ENCODE measurements at places on chromosomes 12 and 14.

DNA sequence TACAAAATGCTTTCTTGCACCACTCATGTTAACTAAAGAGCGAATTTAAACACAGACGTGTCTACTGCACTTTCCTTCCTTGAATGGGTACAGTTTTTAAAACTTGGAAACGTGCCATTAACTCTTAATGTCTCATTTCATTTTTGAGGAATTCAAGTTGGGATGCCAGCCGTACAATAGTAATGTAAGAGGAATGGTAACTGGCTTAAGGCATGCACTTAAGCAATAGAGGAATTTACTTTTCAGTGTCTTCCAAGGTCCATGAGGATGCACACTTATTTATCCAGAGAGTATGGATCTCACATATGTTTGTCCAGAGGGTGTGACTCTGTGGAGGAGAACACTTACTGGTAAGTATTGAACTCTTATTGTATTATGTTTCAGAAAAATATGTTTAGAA, 52.9 kb downstream of the PPP4R4 start:
- no peak for DNase-seq

DNA sequence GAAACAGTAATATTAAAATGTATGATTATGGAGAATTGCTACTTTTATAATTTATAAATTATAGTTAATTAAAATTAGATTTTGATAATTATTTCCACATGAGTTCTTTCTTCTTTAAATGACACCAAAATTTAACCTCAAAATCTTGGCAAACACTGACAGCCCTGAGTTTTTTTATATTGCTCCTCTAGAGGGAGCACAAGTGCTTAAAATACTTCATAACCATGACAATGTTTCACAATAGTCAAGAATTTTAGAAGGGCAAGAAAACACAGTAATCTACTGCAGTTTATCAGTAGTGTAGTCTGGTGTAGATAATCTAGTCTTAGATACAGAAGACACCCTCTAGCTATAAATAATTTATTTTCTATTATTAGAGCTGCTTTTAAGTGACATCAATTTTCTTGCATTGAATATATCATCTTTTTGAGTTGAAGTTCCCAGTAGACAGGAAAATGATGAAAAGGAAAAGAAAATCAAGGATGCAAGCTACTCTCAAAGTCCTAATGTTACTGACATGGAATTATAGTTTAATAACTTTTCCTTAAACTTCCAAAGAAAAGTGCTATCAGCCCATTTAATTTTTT, 14.3 kb upstream of the PTGER2 start:
- DNase-seq, result no peak

DNA sequence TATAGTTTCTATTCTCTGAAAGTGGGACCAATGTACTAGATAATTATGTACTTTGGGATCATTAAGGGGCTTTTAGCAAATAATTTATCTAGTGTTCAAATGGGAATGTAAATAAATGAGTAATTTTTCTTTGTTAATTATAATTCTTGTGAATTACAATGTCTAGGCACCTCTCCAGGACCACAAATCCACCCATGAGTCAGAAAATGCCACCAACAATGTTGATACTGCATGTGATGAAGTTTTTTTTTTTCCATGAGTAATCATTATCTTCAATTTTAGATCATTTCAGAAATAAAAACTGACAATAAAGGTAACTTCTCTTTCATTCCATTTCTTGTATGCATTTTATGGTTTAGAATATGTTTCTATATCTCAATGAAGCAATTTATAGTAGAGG, 470.3 kb downstream of the VRK1 start:
- DNase-seq, result no peak

DNA sequence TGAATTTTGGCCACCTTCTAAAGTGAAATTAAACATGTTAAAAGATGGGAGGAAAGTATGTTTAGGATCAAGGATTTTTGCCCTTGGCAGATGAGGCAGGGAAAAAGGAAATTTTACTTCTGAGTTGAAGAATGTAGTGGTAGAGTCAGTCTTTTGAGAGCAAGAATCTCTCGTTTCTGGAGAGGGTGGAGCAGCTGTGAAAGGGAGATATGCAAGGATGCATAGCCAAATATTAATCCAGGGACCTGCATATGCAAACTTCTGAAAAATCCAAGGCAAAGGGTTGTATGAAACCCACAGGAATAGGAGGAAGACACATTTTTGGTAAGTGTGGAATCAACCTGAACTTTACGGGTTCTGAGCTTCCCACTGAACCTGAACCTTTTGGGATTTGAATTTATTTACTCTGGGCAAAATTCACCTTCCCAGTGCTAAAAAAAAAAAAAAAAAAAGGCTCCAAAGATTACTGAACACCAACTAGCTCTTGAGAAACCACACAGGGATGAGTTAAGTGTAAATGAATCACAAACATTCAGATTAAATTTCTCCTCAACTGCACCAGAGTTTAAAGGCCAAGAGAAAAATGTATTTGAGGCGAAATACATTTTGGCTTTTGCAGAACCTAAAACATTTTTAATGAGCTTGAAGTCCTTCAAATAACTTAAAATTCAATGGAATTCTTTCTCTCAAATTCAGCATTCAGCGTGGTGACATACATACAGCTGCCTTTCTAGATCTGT, 187.1 kb upstream of the CDKN3 start:
- no peak for DNase-seq

DNA sequence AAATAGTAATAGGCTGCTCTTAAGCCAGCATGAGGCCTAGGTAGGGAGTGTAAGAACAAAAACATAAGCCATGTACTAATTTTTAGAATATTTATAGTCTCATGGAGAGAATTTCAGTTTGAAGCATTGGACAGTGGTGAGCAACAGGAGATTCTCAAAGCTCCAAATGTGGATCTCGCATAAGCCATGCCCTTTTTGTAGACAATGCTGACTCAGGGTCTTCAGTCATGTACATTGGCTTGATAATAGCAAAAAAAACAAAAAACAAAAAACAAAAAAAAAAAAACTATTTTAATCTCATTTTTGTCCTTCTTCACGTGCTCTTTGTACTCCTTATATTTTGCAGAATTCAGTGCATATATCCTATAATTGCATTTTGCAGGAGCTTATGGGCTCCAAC, 402.9 kb downstream of the TMTC2 start:
- no peak for DNase-seq

DNA sequence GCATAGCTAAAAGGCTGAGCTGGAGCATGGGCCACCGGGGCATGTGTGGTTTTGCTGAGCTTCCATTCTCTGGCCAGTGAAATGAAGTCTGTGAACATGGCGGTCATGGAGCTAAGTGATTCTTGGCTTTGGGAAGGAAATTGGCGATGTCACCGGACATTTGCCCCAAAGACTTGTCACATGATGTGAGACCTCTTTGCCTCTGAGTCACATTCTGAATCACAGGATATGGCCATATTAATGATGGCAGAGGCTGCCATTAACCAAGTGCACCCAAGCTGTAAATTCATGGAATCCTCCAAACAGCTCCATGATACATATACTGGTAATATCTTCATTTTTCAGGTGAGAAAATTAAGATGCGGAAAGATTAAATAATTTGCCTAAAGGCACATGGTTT, 27.4 kb upstream of the BATF start:
- DNase-seq, result no peak

DNA sequence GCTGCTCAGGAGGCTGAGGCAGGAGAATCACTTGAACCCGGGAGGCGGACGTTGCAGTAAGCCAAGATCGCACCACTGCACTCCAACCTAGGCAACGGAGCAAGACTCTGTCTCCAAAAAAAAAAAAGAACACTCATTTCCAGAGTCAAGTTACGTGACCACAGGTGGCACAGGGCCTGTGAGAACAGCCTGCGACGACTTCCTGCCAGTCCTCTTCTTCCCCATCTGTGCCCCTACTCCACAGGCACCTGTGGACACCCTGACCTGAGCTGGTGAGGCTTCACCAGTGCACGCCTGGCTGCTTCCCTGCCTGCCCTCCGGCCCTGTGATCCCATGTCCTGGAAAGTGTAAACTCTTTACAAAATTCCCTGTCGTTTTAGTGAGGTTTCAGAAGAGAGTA, 77.7 kb downstream of the PPP2R5C start:
- no peak for DNase-seq

Data from NT2/D1 (cell line).